ENCODE measurements at places on chromosomes 1 and 21.

- no peak for DNase-seq
Measured at GRCh38 chr1:240616018-240616417, 4.1 kb upstream of the GREM2 start.

- DNase-seq, result no peak
Measured at GRCh38 chr1:43874716-43875115, 58.9 kb upstream of the ARTN start.

DNA sequence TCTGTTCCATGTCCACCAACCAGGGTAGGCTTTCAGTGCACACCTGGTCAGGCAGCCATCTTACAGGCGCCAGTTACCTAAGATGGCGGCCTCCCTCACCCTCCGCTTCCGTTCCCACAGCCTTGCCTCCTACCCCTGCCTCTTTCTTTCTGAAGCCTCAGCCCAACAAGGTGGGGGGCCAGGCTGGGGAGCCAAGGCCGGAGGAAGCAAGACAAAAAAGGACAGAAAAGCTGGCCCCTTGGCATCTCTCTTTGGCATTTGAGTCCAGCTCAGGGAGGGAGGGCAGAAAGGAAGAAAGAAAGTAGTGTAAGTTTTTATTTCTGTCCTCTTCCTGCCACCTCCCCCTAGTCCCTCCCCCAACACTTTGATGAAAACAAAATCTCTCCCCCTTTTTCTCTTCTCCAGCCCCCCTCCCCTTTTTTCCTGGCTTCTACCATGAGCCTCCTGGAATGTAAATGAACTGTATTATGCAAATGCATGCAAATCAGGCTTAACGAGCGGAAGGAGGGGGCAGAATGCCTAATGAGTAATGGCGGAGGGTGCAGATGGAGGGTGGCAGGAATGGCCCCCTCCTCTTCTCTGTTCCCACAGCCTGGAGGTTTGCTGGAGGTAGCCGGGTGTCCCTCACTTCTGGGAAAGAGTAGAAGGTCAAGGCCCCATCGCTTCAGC lies 43.8 kb downstream of the RHBG start:
- DNase-seq, result no peak

DNA sequence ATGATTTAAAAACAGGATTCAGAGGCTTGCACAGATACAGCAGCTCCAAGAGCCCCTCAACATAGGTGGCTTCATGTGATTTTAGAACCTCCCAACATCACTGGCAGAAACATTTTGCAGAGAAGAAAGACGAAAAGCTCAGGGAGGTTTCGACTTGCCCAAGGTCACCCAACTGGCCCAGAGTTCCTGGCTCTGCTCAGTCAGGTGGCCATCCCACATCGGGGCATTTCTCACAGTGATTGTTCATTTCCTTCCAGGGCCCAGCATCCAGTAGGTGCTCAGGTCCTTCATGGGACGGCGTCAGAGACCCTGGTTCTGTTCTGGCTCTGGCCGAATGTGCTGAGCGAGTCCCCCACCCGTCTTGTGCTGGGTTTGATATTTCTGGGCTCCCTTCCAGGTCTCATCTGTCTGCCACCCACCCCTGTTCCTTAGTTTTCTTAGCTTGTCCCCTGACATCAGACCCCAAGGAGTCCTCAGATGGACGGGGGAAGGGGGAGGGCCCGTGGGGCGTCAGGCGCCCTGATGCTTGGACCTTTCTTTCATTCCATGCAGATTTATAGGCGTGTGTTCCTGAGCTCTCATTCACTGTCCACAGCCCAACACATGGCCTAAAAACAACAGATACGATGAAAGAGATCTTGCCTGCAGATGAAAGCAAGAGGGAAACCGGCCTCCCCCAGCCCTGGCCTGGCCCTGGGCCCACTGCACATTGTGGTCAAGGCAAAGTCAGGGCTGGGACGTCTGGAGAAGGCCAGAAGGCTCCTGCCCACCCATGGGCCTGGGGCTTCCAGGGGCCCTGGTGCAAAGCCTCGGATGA lies 123.1 kb upstream of the ZBTB40 start:
- no peak for DNase-seq

DNA sequence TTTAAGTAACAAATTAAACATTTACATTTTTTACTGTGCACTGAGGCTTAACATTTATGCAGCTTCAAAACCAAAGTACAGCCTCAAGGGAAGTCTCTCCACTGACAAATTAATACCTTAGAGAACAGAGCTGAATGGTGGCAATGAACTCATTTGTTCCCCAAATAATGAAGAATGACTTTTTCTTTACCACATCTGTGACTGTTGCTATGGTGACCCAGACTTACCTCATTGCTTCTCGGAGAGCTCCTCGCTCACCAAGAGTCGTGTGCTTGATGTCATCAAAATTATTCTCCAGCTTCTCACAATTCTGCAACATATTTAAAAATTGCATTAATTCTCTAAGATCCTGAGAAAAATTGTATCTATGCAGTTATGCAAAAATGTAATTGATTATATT lies 92.9 kb downstream of the DPYD start:
- DNase-seq, result no peak

DNA sequence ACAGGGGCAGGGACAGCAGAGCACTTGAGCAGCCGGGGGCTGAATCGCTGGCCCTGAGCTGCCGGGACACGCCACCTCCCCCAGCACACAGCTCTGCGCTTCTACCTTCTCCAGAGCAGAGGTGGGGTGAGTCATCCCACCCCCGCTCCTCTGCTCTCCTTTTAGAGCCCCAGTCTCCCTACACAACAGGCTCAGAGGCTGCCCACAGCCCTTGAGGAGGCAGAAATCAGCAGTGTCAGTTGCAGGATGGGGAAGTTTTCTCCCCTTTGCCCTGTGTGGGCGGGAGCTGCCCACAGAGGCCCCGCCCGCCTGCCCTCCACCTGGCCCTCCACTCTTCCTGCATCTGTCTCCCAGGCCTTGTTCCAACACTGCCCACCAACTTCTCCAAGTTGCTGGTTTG lies 94.6 kb downstream of the STUM start:
- DNase-seq, result no peak

DNA sequence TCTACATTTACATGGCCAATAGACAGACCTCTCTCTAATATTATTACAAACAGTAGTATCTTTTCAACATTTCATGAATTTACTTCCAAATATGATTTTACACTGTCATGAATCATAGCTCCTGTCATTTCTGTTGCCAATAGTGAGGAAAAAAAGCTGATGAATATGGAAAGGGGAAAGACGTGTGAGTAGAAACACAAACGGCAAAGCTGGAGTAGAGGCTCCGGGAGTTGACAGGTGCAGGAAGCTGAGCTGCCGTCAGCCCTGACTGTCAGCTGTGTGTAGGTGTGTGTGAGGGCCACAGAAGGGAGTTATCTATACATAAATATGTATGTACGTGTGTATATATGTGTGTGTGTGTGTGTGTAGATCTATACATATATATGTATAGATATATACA lies 416.9 kb downstream of the ZP4 start:
- DNase-seq, result no peak
